ENCODE measurements at places on chromosomes 7 and 10.

- DNase-seq = no peak
Observed at GRCh38 chr10:27723436-27723835, 22.2 kb downstream of the MKX start.

- DNase-seq = no peak
Observed at GRCh38 chr10:61961278-61961677, 59.8 kb downstream of the ARID5B start.

DNA sequence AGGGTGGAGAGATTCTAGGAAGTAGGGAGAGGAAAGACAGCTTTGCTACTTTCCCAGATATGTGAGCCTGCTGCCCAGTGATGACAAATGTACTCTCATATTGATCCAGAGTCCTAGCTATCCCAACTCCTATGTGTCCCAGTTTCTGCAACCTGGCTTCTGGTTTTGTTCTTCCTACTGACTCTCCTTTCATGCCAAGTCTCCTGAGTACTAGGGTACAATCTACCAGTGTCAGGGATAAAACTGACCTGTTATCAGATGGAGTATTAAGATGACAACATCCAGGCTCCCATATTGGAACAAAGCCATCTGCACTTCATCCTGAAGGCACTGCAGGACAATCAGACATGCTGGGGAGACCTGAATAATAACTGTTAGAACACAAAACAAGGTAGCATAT, 233.7 kb upstream of the PHYHIPL start:
- no peak for DNase-seq

DNA sequence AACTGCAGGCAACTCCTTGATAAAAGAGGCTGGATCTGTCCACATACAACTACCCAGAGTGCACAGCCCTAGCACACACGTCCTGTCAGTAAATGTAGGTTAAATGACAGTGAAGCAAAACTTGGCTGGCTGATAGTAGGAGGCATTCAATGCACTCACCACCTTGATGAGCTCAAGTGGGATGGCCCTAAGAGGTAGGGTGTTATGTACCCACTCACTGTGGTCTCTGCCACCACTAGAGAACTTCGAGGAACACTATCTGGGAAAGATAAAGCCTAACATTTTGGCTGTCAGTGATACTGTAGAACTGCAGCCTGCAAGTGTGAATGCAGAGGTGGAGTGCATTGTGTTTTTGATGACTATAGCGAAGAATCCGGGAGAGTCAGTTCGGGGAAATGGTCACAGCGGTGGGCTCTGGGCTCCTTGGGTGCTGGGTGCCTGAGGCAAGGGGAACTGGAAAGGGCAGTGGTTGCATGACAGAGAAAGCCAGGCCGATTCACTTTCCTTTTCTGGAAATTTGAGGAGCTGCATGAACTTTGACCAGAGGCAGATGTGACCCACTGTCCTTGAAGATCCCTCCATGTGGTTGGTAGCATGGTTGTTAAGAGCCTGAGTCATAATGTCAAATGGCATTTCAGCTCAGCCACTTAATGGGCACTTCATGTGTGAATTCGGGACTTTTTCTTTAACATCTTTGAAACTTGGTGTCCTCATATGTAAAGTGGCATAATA, 93.1 kb upstream of the ZPBP start:
- no peak for DNase-seq

DNA sequence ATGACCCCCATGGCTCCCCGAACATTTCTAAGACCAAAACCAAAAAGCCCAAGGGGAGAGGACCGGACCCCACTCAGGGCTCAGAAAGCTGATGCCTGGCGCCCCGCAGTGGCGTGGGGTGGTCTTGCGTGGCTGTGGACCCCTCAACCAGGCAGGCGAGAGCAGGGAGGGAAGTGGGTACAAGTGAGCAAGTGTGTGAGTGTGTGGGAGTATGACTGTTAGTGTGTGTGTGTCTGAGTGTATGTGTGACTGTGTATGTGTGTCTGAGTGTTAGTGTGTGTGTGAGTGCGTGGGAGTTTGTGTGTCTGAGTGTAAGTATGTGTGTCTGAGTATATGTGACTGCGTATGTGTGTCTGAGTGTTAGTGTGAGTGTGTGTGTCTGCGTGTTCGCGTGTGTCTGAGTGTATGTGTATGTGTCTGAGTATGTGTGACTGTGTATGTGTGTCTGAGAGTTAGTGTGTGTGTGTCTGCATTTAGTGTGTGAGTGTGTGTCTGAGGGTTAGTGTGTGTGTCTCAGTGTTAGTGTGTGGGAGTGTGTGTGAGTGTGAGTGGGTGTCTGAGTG, 34.0 kb upstream of the INSIG1 start:
- no peak for DNase-seq

DNA sequence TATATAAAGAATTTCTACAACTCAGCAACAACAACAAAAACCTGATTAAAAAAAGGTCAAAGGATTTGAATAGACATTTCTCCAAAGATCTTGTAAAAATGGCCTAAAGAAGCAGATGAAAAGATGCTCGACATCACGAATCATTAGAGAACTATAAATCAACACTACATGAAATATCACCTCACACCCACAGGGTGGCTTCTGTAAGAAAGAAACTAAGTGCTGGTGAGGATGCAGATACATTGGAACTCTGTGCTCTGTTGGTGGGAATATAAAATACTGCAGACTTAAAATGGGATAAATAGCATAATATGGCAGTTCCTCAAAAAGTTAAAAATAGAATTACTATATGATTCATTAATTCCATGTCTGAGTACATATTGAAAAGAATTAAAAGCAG, 38.3 kb upstream of the CDCA7L start:
- DNase-seq = no peak

DNA sequence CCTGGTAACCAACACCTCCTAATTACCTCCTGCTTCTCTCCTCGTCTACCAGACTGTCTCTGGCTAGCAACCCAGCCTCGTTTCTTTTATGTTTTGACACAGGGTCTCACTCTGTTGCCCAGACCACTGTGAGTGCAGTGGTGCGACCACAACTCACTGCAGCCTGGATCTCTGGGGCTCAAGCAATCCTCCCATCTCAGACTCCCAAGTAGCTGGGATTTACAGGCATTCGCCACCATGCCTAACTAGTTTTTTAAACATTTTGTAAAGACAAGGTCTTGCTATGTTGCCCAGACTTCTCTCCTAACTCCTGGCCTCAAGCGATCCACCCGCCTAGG, 10.2 kb downstream of the TNRC18 start:
- no peak for DNase-seq

DNA sequence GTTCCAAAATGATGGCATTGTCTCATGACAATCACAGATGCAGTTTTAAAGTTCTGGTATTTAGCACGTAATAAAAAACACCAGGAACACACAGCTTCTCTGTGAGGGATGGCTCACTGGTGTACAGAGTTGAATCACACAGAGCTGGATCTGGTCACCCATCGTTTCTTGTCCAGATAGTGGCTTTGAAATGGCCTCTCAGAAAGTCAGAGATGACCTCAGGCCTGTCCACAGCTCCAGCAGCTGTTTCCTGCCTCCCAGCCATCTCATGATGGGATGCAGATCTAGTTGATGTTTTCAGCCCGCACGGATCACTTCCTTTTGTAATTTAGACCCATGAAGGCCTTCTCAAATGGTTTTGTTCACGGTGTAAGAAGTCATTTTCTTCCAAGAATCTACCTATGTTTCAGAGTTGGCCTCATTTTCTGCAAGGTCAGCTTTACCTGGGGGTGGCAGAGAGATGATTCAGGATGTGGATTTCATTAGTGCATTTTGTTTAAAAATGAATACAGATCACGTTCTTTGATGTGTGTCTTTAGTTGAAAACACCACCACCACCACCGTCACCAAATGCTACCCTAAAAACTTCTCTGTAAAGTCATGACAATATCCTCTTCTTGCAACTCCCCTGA, 166.2 kb downstream of the SNX10 start:
- no peak for DNase-seq

- no peak for DNase-seq
Observed at GRCh38 chr7:43443381-43443780, 139.5 kb upstream of the STK17A start.

DNA sequence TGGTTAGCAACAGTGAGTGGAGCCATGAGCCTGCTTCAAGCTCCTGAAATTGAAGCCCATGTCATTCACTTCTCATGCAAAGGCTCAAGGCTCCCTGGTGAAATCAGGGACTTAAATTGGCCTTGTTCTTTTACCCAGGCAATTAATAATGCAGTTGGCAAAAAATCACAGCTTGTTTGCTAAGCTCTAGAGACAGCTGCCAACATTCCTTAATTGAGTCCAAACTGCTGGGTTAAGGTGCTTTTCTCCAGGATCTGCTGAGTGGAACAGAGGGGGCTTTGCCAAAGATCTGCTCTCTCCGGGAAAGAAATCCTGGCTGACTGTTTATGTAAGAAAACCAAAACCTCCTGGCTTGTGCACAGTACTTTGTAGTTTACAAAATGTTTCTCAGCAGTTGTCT, 257.6 kb upstream of the GHITM start:
- no peak for DNase-seq

- no peak for DNase-seq
Observed at GRCh38 chr10:97939446-97939990, 89.9 kb downstream of the GOLGA7B start.

- no peak for DNase-seq
Observed at GRCh38 chr7:28458732-28459131, 46.4 kb downstream of the CREB5 start.

DNA sequence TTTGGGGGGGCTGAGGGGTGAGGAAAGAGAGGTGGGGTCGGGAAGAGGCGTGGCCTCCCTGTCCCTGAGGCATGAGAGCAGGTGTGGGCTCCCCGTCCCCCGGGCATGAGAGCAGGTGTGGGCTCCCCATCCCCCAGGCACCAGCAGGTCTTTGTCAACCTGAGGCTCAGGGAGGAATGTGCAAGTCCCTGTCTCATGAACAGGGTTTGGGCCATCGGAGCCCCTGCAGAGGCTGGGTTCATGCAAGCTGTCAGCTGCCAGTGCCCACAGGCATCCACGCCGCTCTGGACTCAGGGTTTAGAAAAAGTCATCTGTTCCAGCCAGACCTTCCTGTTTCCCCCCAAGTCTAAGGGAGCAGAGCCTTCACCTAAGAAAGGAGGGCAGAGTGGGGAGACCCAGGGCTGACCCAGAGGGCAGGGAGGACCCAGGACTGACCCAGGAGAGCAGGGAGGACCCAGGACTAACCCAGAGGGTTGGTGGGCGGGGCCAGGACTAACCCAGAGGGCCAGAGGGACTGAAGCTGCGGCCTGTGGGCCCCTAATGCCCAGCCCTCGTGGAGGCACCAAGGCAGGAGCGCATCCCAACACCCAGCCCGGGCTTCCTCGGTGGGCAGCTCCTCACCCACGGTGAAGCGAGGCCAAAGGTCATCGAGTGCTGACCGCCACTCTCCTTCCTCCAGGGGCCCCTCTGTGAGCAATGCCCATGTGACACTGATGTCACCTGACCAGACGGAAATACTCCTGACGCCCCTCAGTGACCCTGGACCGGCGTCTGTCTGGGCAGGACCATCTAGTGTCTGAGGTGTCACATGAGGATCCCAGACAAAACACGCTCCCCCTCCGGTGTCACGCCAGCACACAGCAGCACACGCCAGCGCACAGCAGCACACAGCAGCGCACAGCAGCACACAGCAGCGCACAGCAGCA, 28.9 kb upstream of the GPR146 start:
- DNase-seq = no peak

DNA sequence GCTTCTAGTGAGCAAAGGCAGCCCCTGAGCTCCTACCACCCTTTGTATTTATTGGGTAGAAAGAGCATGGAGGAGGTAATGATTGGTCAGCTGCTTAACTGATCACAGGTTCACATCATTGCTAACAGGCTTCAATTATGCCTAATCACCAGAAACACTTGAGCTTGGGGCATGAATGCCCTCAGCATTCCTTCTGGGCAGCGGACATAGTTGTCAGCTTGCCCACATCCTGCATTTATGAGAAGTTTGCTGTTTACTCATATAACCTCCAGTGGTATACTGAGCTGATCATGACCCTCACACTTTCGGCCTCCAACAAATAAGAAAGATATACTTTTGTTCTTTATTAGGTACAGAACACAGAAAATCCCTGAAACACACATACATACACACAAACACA, 140.3 kb upstream of the ODAD2 start:
- no peak for DNase-seq

DNA sequence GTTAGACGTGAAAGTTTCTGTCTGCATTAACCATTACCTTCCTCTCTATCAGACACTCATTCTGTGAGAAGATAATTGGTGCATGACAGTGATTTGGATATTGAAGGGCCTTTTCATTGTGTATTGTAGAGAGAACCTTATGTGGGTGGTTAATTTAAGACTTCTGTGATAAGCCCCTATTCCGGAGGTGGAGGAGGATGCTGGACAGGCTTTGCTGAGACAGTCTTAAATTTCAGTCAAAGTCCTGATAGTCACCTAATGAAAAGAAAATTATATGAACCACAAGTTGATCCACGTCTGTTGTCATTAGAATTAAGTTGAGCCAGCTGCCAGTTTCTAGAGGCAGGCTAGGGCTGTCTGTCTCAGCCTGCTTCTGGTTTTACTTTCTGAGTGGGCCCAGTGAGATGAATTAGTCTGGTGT, 62.9 kb downstream of the CELF2 start:
- DNase-seq = no peak

DNA sequence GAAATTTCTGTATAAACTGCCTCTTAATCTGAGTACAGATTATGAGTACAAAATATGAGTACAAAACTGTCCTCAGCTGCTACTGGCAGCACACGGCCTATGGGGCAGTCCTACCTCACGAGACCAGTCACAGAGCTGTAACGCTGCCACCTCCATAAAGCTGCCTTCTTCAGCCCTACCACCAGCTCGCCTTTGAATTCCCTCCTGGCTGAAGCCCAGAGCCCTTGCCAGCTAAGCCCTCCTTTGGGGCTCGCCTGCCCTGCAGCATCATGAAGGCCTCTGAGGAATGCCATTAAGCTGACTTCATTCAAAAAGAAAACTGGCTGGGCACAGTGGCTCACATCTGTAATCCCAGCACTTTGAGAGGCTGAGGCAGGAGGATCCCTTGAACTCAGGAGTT, 180.0 kb upstream of the SH2B2 start:
- DNase-seq = no peak

GRCh38 chr10:86200867-86201266, 165.7 kb downstream of the GRID1 start:
- no peak for DNase-seq

DNA sequence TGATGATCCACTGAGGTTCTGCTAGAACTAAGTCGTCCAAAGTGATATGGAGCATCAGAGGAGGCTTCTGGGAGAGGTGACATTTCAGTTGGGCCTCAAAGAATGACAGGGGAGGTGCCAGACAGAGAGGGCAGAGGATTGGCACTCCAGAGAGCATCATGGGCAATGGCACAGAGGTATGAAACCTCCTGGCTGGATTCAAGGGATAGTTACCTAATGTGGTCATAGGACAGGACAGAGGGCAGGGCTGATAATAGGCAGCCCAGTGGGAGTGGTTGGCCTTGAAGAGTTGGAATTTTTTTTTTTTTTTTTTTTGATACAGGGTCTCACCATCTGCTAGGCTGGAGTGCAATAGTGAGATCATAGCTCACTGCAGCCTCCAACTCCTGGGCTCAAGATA, 7.6 kb downstream of the SRRM3 start:
- no peak for DNase-seq

GRCh38 chr10:3928078-3928477, 143.1 kb upstream of the KLF6 start:
- no peak for DNase-seq

- DNase-seq = no peak
Observed at GRCh38 chr7:106723398-106723797, 62.4 kb upstream of the CCDC71L start.

- no peak for DNase-seq
Observed at GRCh38 chr10:3292636-3293035, 120.1 kb upstream of the PITRM1 start.
